A172 (cell line): ENCODE measurements at places on chromosomes 3 and 15. TPM values are rescaled to one million over a fixed set of nuclear protein-coding genes. Genes with fewer than 3 reads are reported as not detected.

The CHST13 gene
- 0.26 TPM in 1 of 2 replicates, not detected in the other for total RNA-seq

The CRTC3 gene
- 10.3 and 14.0 TPM in 2 replicates for total RNA-seq

The DAZL gene
- total RNA-seq = not detected in 2 replicates

The CRTAP gene
- 416 and 442 TPM in 2 replicates for total RNA-seq

The SYNPR gene
- total RNA-seq = not detected in 2 replicates

The CELF6 gene
- total RNA-seq = not detected in 2 replicates

The ANKRD34C gene
- not detected in 2 replicates for total RNA-seq

The CPN2 gene
- 0.10 TPM in 1 of 2 replicates, not detected in the other for total RNA-seq
